ENCODE measurements at places on chromosomes 16 and 17.

DNA sequence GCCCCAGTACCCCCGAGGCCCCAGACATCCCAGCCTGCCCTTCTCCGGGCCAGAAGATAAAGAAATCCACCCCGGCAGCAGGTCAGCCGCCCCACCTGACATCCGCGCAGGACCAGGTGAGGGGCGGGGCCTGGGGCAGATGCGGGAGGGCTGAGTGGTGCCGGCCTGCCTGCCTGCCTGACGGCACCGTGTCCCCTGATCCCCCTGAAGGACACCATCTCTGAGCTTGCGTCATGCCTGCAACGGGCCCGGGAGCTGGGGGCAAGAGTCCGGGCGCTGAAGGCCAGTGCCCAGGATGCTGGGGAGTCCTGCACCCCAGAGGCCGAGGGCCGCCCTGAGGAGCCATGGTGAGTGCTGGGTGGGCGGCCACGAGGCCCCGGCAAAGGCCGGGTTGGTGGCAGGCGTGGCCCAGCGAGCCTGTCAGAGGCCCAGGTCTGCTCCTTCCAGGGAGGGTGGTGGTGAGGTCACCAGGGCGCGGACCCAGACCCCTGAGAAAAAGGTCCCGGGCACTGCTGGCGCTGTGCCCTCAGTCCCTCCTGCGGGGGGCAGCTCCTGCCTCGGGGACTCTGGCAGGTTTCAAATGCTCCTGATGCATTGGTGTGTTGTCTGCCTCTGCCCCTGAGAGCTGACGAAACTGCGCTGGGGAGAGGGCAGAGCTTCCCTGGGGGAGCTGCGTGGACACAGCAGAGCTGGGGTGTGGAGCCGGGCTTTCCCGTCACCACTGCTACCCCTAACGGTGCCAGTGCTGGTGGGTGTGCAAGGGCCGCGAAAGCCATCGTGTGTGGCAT lies 1.2 kb downstream of the CDT1 start:
- peak; percentile 59 for DNase-seq

GRCh38 chr17:61904094-61904710 lies 23.6 kb downstream of the INTS2 start:
- peak; percentile 8 for DNase-seq

GRCh38 chr17:41547921-41548843 lies 20.1 kb upstream of the KRT19 start:
- DNase-seq: peak; percentile 87

DNA sequence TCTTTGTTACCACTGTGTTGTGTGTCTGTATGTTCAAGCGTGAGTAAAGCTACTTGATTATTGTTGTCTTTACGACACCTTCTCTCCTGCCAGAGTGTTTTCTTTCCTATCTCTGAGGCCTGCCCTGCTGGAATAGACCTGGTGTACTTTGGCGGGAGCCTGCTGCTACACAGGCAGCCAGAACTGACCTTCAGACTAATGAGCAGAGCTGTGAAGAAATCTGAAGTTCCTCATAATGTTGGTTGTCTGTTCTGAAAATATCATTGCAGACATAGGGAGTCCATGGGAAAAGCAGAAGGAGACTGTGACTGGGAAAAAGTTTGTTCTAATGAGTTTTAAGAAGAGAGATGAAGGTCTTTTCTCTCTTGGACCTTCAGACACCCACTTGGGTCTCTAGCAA lies 9.8 kb downstream of the RHOT1 start:
- no peak for DNase-seq

DNA sequence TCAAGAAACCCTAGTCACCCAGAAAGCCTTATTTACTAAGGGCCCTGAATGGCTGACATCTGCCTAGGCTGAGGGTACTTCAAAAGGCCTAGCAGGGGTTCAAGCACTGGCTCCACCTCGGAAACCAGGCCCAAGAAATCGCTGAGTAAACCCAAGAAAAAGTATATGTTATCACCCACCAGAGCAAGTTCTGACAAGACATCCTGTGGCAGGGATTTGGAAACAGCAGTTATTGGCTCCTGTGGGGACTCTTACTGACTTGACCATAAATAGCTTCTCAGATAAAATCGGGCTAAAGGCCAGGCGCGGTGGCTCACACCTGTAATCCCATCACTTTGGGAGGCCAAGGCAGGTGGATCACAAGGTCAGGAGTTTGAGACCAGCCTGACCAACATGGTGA lies 12.2 kb downstream of the ATP6V0D1 start:
- no peak for DNase-seq

GRCh38 chr17:29050176-29050575 lies 7.2 kb downstream of the PIPOX start:
- DNase-seq: no peak

- no peak for DNase-seq
Observed at GRCh38 chr17:4219241-4219640, 44.5 kb downstream of the ANKFY1 start.

GRCh38 chr16:85909932-85910853 lies 11.2 kb downstream of the IRF8 start:
- DNase-seq: no peak

- DNase-seq: no peak
Observed at GRCh38 chr16:68236826-68237242, 907 bp upstream of the ESRP2 start.

DNA sequence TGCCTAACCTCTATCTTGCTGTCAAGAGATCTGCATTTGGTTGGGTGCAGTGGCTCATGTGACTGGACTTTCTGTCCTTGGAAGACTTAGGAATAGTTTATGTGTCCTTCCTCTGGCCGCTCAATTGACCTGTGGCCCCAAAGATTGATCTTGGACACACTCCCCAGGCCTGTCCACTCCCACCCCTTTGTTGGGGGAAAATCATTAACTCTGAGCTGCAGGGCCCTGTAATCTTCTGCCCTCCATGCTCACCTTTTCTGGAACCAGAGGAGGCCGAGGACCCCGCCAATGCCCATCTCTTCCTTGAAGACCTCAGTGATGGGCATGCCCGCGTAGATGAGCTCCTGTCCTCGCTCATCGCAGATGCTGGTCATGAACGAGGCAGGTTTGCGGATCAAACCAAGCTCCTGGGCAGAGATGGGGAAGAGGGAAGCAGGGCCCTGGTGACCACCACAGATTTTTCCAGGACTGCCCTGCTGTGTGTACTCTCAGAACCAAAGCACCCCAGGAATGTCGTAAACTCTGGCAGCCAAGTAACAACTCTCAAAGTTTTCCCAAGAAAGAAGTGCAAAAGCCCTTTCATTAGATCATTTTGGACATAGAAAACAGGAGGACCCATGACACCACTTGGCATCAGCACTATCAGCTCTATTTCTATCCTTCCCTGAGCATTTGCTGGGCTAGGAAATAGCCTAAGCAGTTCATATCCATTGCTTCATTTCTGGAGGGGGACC lies 8.5 kb upstream of the KLHL11 start:
- DNase-seq: no peak

DNA sequence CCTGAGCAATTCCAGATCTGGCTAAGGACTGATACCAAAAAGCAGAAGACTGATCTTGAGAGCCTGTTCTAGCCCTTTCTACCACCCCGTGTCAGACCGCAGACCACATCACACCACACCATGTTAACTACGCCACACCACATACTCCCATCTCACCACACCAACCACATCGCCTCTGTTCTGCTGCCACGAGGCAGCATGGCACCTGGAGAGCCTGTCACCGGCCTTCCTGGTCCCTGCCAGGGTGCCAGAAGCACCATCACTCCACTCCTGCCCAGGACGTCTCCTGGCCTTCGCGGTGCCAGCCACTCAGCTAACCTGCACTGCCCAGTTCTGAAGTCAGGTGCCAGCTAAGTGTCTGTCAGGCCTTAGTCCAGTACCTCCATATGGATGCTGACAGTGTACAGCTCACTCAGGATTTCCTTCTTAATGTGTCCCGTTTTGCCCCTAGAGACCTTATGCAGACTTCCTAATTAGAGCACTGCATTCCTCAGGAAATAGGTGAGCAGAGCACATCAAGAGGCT lies 37.2 kb upstream of the BCAR1 start:
- peak; percentile 74 for DNase-seq

DNA sequence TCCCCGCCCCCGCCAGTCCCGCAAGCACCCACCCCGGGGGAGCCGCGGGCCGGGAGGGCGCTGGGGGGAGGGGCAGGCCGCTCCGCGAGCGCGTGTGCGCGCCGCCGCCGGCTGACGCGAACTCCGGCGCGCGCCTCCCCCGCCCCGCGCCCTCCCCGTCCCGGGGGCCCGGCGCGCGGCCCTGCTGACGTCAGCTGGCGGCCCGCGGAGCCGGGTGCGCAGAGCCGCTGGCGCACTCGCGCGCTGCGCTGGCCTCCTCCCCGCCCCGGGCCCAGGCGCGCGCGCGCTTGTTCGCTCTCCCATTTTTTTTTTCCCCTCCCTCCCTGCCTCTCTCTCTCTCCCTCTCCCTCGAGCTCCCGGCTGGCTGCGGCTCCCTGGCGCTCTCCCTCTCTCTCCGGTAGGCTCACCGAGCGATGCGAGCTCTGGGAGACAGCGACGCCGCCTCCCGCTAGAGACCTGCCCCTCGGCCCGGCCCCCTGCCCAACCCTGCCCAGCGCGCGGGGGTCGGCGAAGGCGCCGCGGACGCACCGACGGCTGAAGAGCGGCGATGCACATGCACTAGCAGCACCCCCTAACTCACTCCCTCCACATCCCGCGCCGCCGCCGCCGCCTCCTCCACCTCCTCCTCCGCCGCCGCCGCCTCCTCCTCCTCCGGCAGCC lies at the start of gene GNAO1:
Gene GNAO1 (plus strand): TSS at position 334 of the 660 bp plus-strand sequence. CDS start 747 bp downstream, outside the sequence.
- DNase-seq: peak; percentile 54

- no peak for DNase-seq
Observed at GRCh38 chr17:67116045-67116575, 71.8 kb downstream of the CACNG1 start.

GRCh38 chr17:42561897-42562387 lies at the start of gene COASY:
Gene COASY, plus strand, starts transcription at chr17:42562148. Its CDS starts 475 bp downstream, at chr17:42562623.
- peak; percentile 93 for DNase-seq

GRCh38 chr17:77036841-77037381 lies 103.9 kb upstream of the SEC14L1 start:
- no peak for DNase-seq

DNA sequence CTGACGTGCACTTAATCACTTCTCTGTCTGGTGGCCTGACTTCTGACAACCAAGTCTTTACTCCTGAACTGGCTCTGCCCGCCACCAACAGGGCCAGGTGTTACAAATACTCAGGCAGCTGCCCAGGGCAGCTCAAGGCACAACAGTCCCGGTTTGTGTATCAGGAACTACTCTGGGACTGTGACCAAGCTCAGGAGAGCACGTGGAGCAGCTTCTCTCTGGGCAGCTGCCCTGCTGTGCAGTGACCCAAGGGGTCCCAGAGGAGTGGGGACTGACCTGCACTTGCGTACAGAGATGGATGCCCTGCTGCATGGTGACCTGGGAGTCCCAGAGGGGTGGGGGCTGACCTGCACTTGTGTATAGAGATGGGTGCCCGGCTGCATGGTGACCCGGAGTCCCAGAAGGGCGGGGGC lies 21.9 kb downstream of the LITAFD start:
- no peak for DNase-seq

- DNase-seq: no peak
Observed at GRCh38 chr16:57132470-57132869, 40.1 kb downstream of the CPNE2 start.

GRCh38 chr16:27334838-27335237 lies 21.1 kb downstream of the IL4R start:
- no peak for DNase-seq

Data from activated CD4-positive, alpha-beta T cell treated with anti-CD3 and anti-CD28 coated beads, Interleukin-2, amount 50 U/mL, for 48 hours (primary cell).